HCT116 (cell line): ENCODE measurements at places on chromosomes 12 and 14.

DNA sequence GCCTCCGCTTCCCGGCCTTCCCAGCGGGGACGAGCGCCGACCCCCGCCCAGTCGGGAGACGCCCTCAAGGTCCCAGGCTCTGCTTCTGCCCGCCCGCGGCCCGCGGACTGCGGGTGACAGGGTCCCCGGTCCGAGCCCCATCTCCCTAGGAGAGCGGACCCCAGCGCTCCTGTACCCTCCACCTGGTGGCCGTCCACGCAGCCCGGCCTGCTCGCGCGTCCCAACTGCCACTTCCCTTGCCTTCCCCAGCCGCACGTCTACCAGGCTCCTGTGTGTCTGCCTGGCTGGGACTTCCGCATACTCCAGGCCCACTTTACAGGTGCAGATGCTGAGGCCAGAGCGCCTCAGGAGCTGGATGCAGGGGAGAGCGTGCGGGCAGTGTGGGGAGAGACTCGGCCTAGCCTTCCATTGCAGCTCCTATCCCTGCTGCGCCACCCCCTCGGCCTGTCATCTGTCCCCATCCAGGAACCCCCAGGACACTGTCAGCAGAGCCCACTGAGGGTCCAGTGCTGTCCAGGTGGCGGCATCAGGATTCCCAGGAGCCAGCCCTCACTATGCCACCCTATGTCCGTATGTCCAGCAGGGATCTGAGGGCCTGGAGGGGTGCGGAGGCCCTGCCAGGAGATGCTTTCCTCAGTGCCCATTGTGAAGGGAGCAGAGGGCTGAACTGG is 8.0 kb upstream of the ANKRD9 start:
- no peak for DNase-seq
- no peaks in the 10 kb centered on the region for H3K36me3 ChIP-seq
- peaks cover 5% of the 10 kb centered on the region for H3K4me1 ChIP-seq
- no peak overlapping the region for H3K4me3 ChIP-seq

DNA sequence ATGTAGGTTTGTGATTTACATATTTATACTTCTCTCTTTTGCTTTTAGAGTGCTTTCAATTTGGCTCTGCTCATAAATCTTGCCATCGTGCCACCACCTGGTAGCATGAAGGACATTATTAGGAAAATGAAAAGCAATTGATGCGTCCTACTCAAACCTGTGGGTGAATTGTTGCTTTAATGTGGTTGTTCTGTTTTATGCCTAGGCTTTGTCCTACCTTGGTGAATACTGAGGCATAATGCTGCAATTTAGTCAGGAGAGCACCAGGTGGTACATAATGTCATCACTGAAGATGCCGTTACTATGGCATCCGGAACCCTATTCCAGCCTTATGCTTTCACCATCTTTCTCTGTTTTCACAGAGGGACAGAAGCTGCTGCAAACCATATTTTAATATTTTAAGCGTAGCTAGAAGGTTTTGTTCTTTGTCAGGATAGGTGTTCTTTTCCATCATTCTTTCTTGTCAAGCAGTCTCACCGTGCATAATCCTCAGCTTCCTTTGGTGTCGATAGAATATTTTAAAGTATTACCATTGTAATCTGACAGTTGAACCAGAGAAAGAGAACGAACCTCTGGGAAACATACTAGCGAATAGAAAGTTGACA is 68.5 kb upstream of the PKP2 start:
- no peaks in the 10 kb centered on the region for H3K27me3 ChIP-seq
- H3K4me3 ChIP-seq, result no peak overlapping the region
- DNase-seq, result no peak
- no peak overlapping the region for H3K27ac ChIP-seq

DNA sequence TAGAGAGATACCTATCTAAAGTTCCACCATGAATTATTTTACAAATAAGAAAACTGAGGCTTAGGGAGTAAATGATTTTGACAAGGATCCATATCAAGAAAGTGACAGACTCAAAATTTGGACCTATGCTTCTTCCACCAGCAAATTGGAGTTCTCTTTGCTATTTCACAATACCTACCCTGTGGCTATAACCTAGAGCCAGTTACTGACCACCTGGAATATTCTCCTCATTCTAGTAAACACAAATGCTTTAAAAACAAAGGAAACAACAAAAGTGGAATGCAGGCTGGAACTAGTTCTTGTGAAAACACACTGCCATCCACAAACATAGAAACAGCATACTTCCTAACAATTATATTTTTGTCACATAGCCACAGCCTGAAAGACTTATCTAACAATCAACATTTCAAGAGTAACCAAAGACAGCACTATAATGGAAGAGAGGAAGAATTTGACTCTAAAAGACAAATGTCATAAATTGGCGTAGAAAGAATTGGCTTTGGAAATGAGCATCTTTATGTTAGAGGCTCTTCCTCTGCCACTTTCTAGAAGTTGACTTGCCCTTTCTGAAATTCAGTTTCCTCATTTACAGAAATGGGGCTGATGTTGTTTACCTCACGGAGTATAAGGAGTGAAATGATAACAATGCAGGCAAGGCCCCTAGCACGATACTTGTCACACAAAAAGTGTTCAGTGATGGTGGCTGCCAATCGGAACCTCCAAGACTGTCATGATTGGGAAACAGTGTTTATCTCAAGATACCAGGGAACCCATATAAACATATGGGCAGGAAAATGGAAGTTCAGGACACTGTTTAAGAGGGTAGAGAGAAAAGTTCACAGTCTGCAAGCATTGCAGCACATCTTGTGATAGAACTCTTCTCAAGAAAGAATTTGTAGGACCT is 138.6 kb upstream of the LGR5 start:
- no peak for DNase-seq
- peaks cover 18% of the 10 kb centered on the region for H3K4me1 ChIP-seq
- no peak overlapping the region for H3K4me3 ChIP-seq
- H3K27me3 ChIP-seq, result no peaks in the 10 kb centered on the region
- no peak overlapping the region for H3K27ac ChIP-seq
- H3K36me3 ChIP-seq, result no peaks in the 10 kb centered on the region

GRCh38 chr14:32985866-32986265 is 47.2 kb downstream of the NPAS3 start:
- H3K27me3 ChIP-seq, result no peaks in the 10 kb centered on the region; the same call in 1 of the 2 replicates
- no peaks in the 10 kb centered on the region for H3K36me3 ChIP-seq
- H3K4me3 ChIP-seq, result no peak overlapping the region
- DNase-seq, result no peak
- no peak overlapping the region for H3K27ac ChIP-seq
- H3K4me1 ChIP-seq, result no peaks in the 10 kb centered on the region

DNA sequence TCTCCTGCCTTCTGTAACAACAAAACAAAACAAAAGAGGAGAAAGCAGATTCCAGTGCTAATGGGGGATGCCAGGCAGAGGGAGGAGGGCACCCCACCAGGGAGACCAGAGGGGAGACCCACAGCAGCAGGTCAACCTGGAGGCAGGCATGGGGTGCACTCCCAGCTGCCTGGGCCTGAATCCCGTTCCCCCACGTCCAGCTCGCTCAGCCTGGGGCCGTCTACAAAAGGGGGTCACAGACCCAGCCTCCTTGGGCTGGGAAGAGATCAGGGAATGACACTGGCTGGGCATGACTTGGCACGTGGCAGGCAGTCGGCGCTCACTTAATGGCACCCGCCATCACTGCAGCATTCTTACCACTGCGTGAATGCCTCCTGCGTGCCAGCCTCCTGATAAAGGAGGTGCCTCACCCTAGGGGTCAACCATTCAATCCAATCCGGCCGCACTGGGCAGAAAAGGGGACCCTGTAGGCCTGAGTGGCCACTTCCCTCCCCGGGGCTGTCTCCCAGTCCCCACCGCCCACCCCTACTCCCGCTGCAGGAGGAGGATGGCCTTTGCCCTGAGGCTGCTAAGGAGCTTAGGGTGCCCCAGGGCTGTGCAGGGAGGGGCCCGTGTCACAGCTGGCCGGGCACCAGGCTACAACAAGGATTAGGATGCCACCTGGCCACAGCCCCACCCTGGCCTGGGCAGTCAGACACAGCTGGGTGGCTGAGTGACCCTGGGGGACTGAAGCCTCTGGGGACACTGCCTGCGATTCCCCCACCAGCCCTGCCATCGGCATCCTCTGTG is 87.5 kb downstream of the NCOR2 start:
- no peaks in the 10 kb centered on the region for H3K27me3 ChIP-seq
- H3K4me3 ChIP-seq, result no peak overlapping the region
- DNase-seq, result no peak
- peak overlapping the region; percentile 14; the same call in 1 of the 2 replicates for H3K27ac ChIP-seq
- H3K36me3 ChIP-seq, result peaks cover 2% of the 10 kb centered on the region; the same call in 1 of the 2 replicates
- no peaks in the 10 kb centered on the region for H3K4me1 ChIP-seq
